ENCODE measurements at places on chromosomes 12 and 14.

GRCh38 chr14:89881839-89882238, 72.7 kb downstream of the EFCAB11 start:
- no peak for DNase-seq

DNA sequence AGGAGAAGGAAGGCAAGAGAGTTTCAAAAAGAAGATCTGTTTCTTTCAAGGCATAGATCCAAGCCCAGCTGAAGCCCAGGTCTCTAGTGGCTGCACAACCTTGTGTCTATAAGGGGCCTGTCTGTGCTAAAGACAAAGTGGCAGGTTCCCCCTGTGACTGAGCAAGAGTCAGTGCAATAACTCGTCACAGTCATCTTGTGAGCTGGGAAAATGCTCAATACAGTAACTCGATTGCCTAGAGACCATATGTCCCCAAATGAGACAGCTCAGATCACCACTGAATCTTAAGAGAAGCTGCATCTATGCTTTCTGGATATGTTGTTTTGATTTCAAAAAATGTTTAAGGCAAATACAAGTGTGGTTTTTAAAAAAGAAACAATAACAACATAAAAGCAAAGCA, 24.2 kb downstream of the ST8SIA1 start:
- DNase-seq: no peak

DNA sequence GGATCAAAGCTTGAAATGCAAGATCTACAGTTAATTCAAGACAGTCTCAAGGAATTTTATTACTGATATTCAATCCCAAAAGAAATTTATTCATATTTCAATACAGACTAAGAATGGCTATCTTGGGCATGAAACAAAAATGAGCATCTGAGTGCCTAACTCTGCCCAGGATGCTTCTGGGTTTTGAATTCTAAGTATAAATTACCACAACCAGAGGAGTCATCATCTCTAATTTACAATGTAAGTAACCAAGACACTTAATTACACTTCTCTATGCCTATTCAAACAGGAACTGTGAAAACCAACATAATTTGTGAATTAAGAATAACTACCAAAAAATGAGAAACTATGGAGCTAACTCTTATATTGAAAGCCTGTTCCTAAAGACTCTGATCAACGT, 14.1 kb downstream of the OSBPL8 start:
- no peak for DNase-seq

DNA sequence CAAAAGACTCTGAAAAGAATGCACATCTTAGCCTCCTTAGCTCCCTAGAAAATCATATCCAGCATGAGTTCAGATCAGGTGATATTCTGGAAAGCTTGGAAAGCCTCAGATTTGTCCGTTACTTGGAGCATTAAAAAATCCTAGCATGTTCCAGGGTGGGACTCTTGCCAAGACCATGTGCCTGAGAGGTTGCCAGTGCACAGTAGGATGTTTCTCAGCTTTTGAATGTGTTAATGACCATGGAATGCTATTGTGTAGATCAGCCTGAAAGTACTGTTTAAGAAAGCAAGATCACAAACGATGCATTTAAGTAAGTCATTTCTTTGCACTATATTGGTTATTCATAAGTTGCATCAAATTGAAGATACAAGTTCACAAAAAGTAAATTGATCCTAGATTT, 230.5 kb downstream of the ETNK1 start:
- no peak for DNase-seq

GRCh38 chr12:95437565-95437964, 36.4 kb upstream of the METAP2 start:
- no peak for DNase-seq

- DNase-seq: no peak
Measured at GRCh38 chr14:52690983-52691760, 4.2 kb downstream of the ERO1A start.

GRCh38 chr14:33812601-33813000, 138.3 kb downstream of the EGLN3 start:
- no peak for DNase-seq

GRCh38 chr12:108609537-108610335, 11.9 kb upstream of the TMEM119 start:
- no peak for DNase-seq

GRCh38 chr14:68249661-68250451, 430.3 kb downstream of the RAD51B start:
- no peak for DNase-seq

- no peak for DNase-seq
Measured at GRCh38 chr12:119678459-119678858, 10.5 kb downstream of the PRKAB1 start.

- no peak for DNase-seq
Measured at GRCh38 chr12:100724071-100724470, 70.5 kb upstream of the ANO4 start.

DNA sequence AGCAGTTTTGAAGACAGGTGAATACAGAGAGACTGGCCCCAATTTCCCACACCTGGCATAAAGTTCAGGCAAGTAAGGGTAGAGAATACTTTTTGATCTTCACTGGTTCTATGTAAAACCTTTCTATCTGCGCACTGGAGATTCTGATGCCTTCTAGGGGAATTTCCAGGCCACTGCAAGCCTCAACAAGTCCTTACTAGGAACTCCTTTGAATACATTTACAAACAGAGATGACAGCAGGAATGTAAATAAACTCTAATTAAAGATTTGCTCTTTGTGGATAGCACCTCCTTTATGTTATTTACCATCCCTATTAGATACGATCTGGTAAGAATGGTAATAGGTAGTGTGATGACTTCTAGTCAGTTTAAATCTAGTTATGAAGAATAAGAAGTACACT, 69.2 kb downstream of the NTN4 start:
- DNase-seq: no peak

DNA sequence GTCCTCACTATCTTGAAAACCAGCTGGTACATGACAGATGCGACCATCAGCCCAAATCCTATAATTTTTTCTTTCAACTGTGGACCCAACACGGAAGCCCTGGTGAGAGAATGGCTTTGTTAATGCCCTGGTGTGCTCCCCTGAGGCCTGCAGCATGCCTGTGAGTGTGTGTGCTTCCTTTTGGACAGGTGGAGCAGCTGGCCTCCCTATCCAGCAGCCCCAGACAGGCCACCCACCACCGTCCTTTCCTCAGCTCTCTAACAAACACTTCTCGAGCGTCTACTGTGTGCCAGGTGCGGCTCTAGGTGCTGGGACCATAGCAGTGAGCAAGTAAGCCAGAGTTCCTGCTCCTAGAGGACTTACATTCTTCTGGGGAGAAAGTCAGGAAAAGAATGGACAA, 78.9 kb upstream of the GZMB start:
- no peak for DNase-seq

- no peak for DNase-seq
Measured at GRCh38 chr12:102740141-102740955, 176.7 kb downstream of the PAH start.

- no peak for DNase-seq
Measured at GRCh38 chr12:49451468-49452259, 84.4 kb downstream of the SPATS2 start.

DNA sequence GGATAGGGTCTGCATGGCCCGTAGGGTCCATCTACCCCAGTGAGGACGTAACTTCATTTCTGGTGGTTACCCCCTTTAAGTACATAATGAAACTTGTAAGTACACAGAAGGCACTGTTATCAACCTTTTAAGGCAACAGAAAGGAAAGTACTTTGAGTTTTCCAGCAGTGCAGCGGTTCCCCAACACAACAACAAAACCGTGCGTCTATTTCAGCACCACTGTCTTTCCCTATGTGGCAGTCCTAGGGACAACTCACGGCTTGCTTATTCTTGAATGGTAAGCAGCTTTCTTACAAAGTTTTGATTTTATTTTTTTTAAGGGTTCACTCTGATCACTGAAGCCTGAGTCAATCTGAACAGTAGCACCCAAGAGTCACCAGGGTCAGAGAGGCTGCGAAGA, 46.3 kb downstream of the FOXN3 start:
- DNase-seq: no peak

GRCh38 chr12:131104463-131105350, 151.0 kb downstream of the ADGRD1 start:
- peak; percentile 94 for DNase-seq

DNA sequence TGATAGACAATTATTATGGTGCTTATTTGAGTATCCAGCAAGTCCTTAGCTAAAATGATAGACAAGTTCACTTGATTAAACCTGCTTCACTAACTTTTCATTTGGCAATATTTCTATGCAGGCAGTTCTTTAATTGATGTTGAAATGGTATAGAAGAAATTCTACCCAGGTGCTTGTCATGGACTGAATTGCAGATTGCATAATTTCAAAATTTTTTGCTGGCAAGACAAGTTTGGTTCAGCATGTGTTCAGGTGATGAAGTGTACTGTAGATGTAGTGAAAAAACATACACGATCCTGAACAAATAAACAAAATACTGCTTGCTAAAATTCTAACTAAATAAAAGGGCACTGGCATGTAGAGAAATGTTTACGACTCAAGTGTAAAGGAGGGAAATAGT, 189.0 kb downstream of the FOXA1 start:
- DNase-seq: no peak

DNA sequence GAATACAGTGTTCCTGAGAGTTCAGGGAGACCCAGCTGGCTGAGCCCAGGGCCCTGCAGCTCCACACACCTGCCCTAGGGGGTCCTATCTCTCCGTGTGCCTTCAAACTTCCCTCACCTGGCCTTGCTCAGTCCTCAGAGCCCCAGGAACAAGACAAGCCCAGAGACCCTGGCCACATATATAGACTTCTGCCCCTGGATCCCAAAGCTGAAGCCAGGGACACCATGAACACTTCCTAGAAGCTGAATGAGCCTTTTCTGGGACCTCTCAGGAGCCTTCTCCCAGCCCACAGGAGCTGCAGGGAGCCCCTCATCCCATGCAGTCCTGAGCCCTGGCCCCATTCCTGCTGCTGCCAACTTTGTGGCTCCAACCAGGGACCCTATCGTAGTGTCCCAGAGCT, 190.5 kb downstream of the DICER1 start:
- no peak for DNase-seq

DNA sequence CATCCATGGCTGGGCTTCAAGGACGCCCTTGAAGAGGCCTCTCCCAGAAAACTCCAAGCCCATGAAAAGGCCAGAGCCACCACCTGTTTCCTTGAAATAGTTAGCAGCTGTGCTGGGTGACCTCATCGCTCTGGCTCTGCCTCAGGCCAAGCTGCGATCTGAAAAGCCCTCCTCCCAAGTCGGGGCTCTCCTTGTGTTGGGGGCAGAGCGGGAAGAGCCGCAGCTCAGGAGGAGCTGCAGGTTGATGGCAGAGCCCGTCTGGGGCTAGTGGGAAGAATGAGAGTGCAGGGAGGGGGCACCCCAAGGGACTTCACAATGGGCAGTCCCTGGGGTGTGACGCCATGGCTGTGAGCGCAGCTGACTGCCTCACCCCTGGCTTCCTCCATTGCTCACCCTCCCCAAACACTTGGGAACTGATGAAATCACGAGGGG, 50.0 kb upstream of the STON2 start:
- DNase-seq: no peak

DNA sequence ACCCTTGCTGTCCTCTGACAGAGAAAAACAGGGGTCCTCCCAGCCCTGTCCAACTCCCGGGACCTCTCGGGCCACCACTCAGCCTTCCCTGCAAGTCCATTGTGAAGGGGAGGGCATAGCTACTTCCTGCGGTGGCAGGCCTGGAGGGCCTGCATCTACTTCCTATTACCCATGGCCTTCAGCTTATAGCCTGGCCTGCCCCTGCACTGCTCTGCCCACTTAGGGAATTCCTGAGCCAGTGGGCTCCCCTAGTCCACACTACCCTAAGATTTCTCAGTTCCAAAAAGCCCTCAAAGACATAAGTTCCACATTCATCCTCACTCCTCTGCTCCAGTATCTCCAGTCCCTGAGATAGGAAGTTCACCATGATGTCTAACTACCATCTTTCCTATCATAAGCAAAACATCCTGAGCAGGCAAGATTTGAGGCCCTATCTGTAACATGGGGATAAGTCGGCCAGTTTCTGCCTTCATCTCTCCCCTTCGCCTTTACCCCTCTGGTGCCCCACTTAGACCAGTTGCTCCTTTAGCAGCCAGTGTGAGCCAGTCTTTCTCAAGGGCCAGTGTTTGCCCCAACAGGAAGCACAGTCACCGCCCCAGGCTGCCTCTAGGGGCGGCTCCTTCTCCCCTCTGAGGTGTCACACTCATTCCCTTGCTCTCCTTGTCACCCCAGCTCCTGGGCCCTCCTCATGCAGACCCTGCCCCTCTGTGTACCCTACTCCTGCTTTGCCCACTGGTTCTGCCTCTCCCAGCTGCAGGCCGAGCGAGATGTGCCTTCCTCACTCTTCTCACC, 10.9 kb downstream of the HDAC7 start:
- no peak for DNase-seq

DNA sequence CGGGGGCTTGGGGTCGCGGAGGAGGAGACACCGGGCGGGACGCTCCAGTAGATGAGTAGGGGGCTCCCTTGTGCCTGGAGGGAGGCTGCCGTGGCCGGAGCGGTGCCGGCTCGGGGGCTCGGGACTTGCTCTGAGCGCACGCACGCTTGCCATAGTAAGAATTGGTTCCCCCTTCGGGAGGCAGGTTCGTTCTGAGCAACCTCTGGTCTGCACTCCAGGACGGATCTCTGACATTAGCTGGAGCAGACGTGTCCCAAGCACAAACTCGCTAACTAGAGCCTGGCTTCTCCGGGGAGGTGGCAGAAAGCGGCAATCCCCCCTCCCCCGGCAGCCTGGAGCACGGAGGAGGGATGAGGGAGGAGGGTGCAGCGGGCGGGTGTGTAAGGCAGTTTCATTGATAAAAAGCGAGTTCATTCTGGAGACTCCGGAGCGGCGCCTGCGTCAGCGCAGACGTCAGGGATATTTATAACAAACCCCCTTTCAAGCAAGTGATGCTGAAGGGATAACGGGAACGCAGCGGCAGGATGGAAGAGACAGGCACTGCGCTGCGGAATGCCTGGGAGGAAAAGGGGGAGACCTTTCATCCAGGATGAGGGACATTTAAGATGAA, 630 bp downstream of the FOS start:
- no peak for DNase-seq

DNA sequence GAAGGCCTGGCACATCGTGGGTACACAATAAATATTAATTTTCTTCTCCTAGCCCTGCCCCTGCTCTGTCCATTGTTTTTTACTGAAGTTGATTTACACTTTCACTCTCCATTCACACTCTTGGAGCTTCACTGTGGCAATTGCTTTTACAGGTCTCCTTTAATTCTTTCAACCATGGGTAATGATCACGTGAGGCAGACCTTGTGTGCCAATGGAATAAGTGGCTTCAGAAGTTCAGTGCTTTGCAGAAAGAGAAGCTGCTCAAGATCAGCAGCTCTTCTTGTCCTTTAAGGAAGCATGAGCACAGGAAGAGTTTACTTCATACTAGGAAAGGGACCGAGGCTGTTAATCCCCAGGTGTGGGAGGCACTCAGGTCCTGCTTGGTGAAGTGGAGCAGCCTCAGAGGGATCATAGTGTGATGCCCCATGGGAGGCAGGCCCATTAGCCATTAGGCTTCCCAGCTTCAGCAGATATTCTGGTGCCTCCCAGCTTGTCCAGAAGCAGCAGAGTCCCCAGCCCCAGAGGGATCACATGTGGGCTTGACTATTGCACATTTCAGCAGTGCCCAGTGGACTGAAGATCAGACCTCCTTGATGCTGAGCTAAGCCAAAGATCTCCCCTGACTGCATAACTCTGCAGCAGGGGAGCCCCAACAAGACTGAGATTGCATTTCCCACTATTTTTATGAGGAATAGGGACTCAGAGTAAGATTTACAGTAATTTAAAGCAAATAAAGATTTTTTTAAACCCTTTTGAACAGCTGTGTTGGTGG, 5.0 kb upstream of the SLC35F4 start:
- no peak for DNase-seq
